ENCODE measurements at places on chromosomes 13 and 19.

DNA sequence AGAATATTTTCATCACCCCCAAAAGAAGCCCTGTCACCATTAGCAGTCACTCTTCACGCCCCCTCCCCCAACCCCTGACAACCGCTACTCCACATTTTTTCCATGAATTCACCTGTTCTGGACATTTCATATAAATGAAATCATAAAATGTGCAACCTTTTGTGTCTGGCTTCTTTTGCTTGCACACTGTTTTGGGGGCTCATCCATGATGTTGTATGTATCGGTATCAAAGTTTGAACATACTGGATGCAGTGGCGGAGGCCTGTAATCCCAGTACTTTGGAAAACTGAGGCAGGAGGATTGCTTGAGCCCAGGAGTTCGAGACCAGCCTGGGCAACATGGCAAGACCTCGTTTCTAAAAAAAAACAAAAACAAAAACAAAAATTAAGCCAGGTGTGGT, 7.2 kb downstream of the GADD45B start:
- DNase-seq: no peak

DNA sequence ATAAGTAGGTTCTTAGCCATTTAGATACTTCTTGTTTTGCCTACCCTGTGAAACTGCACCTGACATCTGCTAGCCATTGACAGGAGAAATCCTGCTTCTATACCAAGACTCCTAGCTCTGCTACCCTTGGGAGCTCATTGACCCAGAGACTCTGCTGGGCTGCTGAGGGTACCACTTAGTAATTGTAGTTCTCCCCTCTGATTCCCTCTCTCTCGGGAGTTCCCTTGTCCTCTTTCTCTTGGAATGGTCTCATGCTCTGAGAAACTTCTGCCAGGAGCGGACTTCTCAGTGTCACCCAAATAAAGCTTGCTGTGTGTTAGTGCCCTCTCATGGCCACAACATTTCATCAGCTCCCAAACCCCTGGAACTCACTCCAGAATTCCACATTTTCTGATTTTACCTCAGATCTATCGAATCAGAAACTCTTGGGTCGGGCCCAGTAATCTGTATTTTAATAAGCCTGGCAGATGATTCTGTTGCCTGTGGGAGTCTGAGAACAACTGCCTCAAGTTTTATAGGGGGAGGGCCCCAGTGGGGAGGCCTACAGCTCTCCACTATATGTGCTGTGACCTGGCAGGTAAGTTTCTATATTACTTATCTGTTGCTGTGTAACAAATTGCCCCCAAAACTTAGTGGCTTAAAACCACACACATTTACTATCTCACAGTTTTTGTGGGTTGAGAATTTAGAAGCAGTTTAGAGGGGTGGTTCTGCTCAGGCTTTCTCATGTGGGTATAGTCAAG, 221.1 kb downstream of the TDRD3 start:
- no peak for DNase-seq

GRCh38 chr19:44752123-44752815, 3.8 kb downstream of the BCL3 start:
- no peak for DNase-seq

DNA sequence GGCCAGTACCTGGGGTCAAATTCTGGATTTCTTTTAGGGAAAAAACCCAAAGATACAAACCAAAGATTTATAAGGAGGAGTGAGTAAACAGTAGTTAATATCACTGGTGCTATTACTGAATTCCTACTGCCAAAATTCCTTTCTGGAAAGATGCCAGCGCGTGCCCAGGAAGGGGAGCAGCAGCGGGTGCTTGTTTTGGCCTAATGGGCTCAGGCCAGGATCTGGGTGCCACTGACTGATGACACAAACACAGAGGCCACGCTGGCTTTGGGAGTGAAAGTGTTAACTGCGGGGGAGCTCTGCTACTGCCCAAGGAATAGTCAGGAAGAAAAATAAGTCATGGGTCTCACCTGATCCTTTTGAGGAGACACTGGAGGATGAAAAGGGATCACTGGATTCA, 61.2 kb downstream of the KLF2 start:
- no peak for DNase-seq
